Activated T-cell treated with anti-CD3 and anti-CD28 coated beads, Interleukin-2, amount 50 U/mL, for 24 hours (primary cell): ENCODE measurements at places on chromosomes 11 and 22.
A peak's percentile ranks its signal among the peaks of the same experiment; 100 is the strongest.

DNA sequence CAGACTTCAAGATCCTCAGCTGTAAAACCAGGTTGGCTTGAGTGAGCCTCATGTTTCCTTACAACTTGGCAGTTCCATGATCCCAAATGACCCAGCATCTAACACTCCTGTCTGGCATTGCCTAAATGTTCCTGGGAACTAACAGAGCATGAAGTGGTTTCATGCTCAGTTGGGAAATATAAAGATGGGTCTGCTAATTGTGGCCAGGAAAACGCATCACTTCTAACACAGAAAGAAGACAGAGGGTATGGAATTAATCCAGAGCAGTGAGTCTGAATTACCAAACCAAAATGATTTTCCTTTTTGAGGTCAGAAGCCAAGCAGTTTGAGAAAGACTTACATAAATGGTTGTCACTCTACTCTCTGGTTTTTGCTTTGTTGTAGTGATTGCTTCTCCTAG is 60.5 kb upstream of the MMP13 start:
- no peak for DNase-seq

- no peak for DNase-seq
These were observed 139.8 kb upstream of the SNX19 start for GRCh38 chr11:131056036-131056435.

GRCh38 chr11:46117842-46118241 is 3.4 kb downstream of the PHF21A start:
- no peak for DNase-seq

- DNase-seq, result peak; percentile 49
These were observed 4.5 kb downstream of the MYEOV start for GRCh38 chr11:69298267-69299022.

DNA sequence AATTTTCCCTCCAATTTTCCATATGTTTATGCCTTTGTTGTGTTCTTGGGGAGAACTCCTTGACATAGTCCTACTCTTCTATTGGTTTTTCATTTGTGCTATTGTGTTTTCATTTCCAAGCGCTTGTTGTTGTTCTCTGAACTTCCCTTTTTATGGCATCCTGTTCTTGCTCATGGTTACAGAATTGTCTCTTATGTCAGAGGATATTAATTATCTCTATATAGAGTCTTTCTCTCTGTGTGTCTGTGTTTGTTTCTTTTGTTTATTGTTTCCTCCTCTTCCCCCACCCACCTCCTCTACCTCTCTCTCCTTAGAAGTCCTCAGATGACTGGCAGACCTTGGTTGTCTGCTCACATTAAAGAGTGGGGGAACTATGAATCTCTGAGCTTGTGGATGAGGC is 69.9 kb downstream of the HORMAD2 start:
- DNase-seq, result no peak

- DNase-seq, result no peak
These were observed 67.8 kb downstream of the SHANK2 start for GRCh38 chr11:71184421-71185210.

- no peak for DNase-seq
These were observed 11.1 kb upstream of the VPS37C start for GRCh38 chr11:61172356-61172755.

DNA sequence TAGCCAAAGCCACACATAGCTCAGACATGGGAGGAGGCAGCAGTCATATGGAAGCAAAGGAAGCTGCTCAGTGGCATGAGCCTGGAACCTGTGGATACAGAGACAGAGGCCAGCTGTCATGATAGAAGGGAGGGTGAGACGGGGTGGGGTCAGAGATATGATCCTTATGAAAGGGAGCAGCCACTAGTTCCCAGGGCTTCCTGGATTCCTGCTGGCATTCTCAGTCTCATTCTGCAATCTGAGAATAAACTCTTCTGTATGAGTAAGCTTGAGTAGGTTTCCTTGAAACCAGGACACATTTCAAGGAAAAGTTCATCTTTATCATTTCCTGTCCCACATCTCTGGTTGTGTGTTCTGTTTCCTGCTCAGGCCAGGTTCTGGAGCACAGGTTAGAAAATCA is 220.2 kb upstream of the SNX19 start:
- DNase-seq, result no peak

DNA sequence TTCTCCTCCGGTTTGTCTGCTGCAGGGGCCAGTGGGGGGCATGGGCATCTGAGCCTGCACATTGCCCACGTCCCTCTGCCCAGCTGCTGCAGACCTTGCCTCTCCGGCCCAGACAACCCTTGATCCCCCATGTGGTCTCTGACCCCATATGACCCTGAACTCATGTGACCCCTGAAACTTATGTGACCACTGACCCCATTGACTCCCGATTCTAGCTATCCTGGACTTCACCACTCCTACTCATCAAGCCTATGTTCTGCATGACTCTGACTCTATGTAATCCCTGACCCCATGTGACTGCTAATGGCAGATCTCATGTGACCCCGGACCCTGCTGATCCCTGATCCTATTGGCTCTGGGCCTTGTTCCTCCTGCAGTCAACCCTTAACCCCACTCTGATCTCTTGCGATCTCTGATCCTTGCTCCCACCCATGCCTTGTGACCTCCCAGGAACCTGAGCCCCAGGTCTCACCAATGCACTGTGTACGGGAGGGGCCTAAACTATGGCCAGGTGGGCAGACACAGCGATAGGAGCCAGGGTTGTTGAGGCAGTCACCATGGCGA is 5.7 kb downstream of the LTBP3 start:
- no peak for DNase-seq

DNA sequence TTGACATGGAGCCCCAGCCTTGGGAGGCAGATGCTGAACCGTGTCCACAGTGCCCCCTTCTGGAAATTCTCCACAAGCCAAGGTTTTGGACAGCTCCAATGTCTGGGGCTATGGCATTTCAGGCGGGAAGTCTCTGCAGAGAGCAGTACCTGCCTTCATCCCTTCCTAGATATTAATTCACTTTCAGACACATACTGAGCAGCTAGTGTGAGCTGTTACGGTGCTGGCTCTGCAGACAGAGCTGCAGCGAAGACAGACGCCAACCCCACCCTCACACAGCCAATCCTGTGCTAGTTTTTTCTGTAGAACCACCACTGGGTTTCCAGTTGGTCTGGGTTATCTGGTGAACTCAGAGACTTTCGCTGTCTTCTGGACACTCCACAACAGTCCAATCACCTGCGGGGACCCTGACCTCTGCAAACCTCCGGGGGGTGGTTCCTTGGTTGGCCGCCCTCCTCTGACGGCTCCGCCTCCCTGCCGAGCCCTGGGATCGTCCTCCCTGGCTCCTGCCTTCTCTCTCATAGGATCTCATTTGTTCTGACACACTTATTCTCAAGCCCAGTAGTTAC is 9.1 kb downstream of the LMF2 start:
- peak; percentile 73 for DNase-seq

GRCh38 chr11:102776454-102776853 is 4.0 kb downstream of the MMP10 start:
- no peak for DNase-seq

- DNase-seq, result no peak
These were observed 9.6 kb upstream of the SYT8 start for GRCh38 chr11:1825039-1825740.

- DNase-seq, result peak; percentile 54
These were observed 10.2 kb upstream of the STK33 start for GRCh38 chr11:8604078-8604723.

DNA sequence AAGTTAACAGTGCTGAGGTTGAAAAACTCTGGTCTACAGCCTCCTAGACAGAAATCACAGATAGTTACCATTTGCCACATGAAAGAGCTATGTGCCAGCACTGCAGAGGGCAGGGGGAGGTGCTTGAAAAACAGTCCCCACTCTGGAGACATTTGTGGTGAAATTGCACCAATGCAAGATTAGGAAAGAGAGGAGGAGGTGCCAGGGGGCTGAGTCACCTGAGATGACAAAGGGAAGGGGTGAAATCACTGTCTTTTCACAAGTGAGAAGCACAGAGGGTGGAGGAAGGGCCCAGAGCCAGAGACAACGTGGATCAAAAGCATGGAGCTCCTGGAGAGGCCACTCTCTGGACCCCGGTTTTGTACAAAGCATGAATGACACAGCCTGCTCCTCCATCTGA is 196.3 kb downstream of the BUD13 start:
- no peak for DNase-seq

GRCh38 chr22:42602470-42602869 is 12.2 kb downstream of the POLDIP3 start:
- DNase-seq, result no peak

- no peak for DNase-seq
These were observed 857.0 kb downstream of the KCNA4 start for GRCh38 chr11:29159552-29160465.

GRCh38 chr22:26658671-26659478 is 1.5 kb downstream of the MIAT start:
- DNase-seq, result peak; percentile 84

- no peak for DNase-seq
These were observed 514.5 kb downstream of the TBC1D22A start for GRCh38 chr22:47276991-47277390.

DNA sequence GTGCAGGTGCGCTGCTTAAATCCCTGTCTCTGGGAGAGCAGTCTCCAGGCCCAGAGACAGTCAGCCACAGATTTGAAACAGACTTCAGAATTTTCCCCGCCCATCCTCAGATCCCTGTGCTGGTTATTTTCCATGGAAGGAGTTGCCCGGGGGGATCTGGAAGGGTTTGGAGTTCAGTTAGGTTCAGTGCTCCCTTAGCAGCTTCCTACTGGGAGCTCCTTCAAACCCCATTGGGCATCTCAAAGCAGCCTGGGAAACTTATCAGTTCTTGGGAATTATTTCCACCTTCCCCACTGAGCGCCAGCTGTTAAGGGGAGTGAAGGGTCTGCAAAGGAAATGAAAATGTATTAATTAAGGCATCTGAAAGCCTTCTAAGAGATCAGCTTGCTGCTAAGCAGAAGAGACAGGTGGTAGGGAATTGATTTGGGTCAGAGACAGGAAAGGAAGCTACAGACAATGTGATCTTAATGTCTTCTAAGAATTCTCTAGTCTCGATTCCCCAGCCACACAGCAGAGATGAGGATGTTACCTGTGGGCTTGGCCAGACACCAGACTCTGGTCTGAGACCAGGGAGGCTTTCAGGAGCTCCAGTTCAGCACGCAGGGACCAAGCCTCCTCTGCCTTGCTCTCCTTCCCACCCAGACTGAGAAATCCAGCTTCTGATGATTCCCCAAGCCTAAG is 106.2 kb upstream of the TBCEL start:
- DNase-seq, result no peak

- peak; percentile 8 for DNase-seq
These were observed 319.9 kb downstream of the BRD1 start for GRCh38 chr22:49507607-49508292.

DNA sequence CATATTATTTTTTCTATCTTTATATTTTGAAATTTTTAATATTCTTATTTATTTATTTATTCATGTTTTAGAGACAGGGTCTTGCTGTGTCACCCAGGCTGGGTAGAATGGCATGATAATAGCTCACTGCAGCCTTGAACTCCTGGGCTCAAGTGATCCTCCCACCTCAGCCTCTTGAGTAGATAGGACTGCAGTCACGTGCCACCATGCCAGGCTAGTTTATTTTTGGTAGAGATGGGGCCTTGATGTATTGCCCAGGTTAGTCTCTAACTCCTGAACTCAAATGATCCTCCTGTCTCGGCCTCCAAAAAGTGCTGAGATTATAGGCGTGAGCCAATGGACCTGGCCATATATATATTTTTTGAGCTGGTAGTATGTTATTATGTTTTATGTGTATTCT is 2.4 kb upstream of the SPDYC start:
- DNase-seq, result no peak

DNA sequence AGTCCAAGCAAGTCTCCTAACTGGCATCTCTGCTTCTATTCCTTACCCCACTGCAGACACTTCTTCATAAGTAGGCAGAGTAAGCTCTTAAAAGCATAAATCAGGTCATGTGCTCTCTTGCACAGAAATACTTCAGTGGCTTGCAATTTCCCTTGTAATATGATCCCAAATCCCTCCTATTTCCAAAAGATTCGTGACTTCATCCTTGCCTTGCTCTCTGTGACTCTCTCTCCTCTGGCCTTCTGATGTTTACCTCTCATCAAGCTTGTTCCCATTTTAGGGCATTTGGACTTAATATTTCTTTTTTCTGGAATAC is 37.4 kb upstream of the NCR3LG1 start:
- no peak for DNase-seq

DNA sequence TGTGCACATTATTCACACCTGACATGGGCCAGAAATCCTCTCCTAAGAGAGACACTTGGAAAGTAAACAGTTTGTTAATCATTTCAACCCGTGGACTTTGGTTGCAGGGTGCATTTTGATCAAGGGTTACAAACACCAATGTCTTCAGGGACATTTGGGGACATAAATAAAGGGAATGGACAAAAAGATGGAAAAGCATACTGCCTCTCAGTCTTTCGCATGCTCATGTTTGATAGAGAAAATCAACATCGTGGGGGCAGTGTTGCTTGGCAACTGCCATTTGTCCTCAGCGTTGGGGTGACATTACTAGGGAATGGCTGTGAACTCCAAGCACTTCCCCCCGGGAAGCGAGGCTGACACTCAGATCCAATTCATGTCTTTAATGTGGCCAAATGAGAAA is 114.7 kb upstream of the OR4B1 start:
- peak; percentile 3 for DNase-seq

- no peak for DNase-seq
These were observed 8.5 kb downstream of the RAB30 start for GRCh38 chr11:83063073-83063754.

GRCh38 chr22:38641476-38642040 is 14.6 kb downstream of the FAM227A start:
- DNase-seq, result no peak

GRCh38 chr11:134840945-134841344 is 428.9 kb upstream of the B3GAT1 start:
- no peak for DNase-seq
